ENCODE measurements at places on chromosomes 6 and 20.

DNA sequence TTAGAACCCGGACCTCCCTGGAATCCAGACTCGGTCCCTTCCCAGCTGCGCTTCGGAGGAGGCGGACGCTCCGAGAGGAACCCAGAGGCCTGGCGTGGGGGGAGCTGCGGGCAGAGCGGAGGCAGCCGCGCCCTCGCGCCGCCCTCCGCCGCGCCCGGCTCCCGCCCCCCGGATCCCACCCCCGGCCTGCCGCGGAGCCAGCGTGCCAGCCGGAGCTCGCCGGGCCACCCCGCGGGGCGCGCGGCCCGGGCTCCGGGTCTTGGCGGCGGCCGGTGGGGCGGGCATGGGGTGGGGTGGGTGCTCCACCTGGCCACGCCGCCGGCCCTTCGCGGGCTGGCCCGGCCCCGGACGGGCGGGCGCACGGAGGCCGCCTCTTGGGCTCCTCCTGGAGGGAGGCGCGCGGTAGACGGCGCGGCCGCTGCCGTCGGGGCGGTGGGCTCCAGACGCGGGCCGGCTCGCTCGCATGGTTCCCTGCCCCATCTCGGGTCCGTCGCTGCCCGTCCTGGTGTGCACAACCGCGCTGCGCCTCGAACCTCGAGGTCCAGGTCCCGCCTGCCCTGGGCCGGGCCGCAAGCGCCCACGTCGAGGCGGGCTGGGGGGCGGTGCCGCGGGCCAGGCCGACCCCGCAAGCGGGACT, 592 bp upstream of the CDYL start:
- peak; percentile 58 for DNase-seq

- DNase-seq: peak; percentile 43
Observed at GRCh38 chr6:139369568-139370282, 4.7 kb downstream of the CITED2 start.

DNA sequence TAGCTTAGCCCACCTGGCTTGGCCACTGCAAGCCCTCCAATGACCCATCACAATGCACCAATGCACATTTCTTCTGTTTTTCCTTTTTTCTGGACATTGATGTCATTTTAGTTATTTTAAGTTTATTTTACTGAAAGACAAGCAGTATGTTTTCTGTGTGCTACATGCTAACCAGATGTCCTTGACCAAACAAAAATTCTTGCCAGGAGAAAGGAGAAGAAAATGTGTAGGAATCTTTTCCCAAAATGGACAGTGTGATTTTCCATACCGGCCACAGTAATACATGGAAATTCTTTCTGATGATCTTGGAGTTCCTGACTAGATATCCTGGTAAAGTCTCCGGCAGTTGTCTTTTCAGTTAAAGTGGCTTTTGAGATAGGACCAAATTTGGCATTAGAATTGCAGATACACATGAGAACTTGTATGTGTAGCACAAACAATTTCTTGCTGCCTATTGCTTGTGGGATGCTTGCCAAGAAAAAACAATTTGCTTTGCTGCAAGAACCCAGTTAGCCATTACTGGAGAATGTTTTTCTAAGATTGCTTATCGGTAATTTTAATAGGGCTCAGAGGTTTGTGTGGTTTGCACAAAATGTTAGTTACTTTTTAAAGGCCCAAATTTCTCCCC, 696.5 kb upstream of the CITED2 start:
- no peak for DNase-seq

GRCh38 chr6:21265730-21266044, 327.9 kb upstream of the SOX4 start:
- DNase-seq: no peak

- DNase-seq: no peak
Observed at GRCh38 chr6:134447423-134447822, 129.5 kb upstream of the SGK1 start.

- no peak for DNase-seq
Observed at GRCh38 chr20:10550204-10551118, 115.4 kb downstream of the SLX4IP start.

DNA sequence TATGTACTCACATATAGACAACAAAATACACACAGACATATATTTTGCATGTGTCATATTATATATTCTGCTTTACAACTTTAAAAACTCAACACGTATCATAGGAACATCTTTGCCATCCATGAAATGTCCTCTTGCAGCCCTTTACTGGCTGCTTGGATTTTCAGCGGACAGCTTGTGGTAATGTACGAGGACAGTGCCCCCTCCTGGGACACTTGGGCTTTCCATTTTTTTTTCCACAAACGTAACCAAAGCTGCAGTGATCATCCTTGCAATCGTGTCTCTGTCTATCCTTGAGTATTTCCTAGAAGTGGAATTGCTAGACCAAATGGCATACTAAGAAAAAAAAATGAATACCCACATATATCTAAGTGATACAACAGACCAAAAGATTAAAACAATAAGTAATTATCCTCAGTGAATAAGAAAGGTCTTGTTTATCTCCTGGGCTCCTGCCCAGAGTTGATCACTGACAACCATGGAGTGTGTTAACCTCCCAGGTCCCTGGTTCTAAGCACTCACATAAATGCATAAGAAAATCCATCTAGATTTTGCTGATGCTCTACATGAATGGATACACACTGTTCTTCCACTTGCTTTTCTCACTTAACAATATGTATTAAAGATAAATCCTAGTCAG, 18.1 kb downstream of the BPI start:
- DNase-seq: peak; percentile 57

Measured in SK-N-DZ (cell line).